Activated effector memory CD4-positive, alpha-beta T cell treated with Interleukin-2 at 50 U/mL for 16 hours (primary cell): ENCODE measurements at places on chromosomes 2 and 18.

GRCh38 chr2:19739256-19739655, 162.5 kb downstream of the TTC32 start:
- DNase-seq = no peak

DNA sequence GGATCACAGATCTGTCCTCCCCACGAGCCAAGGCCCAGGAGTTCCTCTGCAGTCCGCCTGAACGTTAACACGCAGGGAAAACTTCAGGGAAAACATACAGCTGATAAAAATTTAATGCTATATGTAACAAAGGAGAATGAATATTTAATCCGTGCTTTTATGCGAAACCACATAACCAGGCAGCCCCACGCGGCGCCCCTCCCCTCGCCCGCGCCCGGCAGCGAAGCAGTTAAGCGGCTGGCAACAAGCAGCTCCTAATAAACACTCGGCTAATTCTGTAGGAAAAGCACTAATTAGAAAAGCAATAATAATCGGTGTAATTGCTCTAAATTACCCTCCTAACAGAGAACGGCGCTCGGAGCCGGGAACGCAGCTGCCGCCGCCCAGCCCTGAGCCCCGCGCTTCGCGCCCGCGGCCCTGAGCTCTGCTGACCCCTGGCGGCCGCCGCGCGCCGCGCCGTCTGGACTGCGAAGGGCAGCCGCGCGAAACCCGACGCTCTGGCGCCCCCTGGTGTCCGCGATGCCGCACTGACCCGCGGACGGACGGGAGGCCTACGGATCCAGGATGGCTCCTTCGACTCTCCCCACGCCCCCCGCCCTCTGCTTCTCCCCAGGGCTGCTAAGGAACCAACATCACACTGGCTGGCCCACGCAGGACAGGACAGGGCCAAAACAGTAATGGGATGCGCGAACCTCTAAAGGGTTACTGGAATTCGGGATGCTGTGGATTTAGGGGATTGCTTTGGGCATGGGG, 181.4 kb downstream of the SMAD2 start:
- DNase-seq = peak; percentile 76

DNA sequence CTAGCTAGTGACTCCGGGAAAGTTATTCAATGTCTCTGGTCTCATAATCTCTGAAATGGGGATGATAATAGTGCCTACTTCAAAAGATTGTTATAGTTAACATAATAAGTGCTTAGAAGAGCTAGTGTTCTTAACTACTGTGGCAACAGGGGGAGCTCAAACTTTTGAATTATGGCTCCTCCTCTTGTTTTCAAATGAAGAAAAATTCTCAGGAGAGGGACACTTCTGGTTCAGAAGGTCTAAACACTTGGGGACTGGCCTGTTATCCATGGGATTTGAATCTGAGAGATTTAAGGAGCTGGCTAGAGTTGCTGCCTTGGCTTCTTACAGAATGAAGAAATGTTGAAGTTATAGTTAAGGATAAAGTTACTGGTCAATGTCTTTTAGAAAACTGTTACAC, 92.2 kb upstream of the ITGB6 start:
- DNase-seq = no peak

- no peak for DNase-seq
These were observed 245.5 kb upstream of the HS6ST1 start for GRCh38 chr2:128564131-128564530.

DNA sequence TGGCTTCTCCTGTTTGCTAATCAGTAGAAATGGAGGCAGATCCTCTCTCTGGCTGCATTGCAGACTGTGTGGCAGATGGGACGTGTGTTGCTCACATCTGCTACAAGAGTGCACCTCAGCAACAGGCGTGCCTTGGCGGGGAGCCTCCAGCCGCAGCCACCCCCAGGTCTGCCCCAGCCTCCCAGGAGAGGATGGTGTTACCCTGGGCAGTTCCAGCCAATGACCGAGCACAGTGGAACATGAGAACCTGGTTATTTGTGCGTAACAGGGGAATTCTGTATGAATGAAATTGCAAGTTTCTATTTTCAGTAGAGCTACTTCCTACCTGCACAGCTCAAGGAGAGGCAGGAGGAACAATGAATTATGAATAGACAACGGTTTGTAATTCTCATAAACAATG, 130.6 kb upstream of the CBLN2 start:
- no peak for DNase-seq

DNA sequence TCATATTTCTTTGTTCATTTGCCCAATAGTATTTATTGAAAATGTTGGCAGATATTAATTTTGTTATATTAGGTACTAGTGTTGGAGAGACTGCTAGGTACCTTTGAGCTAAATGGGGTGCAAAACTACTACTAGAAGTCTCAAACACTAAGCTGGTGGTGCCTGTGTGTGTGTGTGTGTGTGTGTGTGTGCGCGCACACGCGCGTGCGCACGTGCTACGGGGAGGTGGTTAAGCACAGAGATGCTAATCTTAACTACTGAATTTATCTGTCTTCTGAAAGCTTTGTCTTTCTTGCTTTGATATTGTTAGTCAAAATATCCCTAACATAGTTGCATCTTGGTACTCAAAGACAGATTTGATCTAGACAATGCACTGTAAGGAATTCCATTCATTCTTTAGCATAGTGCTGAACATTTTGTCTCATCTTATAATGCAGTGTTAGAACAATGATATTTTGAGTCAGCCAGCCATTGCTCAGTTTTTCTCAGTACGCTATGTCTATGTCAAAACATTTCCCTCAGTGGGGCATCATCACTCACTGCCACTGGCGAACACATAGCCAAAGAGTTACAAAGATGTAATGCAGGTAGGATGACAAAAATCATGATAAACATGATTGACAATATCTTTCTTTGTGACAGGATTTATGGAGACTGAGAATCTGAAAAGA, 396.0 kb upstream of the RGPD4 start:
- no peak for DNase-seq

- DNase-seq = no peak
These were observed 173.5 kb upstream of the FN1 start for GRCh38 chr2:215609089-215610032.

DNA sequence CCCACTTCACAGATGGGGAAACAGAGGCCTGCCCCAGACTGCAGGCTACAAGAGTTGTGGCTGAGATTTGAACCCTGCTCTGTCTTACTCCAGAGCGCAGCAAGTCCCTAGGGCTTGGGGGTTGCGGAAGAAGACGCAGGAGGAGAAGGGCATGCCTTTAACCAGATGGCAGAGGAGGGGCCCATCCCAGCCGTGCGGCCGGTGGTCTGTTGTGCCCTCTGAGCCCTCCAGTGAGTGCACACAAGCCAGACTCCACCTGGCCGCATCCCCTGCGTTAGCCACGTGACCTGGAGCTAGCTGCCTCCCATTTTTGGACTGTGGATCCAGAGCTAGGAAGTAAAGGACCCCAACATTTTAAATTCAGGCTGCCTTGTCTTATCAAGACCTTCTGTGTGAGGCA, 2.8 kb downstream of the KCNIP3 start:
- DNase-seq = no peak

DNA sequence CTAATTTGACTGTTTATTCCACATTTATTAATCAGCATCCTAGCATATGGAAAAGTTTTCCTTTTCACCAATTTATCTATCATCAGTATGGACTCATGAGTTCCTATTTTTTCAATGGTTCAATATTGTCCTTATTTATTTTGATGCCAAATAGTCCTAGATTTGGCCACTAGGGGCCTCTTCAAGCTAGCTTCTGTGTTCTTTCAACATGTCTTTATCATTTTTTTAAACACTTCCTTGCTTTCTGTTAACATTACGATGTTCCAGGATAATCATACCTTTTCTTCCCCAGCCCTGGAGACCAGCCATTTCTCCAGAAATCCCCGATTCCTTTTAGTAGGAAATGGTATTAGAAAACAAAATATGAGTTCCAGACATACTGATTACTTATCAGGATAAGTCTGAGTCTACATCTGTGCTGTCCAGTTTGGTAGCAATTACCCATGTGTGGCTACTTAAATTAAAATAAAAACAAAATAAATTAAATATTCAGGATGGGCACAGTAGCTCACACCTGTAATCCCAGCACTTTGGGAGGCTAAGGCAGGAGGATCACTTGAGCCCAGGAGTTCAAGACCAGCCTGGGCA, 70.6 kb downstream of the RPE start:
- no peak for DNase-seq

- DNase-seq = no peak
These were observed 176.6 kb downstream of the GFPT1 start for GRCh38 chr2:69210385-69210784.

GRCh38 chr2:172350839-172351479, 76.4 kb upstream of the ITGA6 start:
- DNase-seq = no peak

GRCh38 chr2:28471701-28472236, 24.1 kb upstream of the PLB1 start:
- no peak for DNase-seq

- DNase-seq = no peak
These were observed 38.8 kb downstream of the APLF start for GRCh38 chr2:68506170-68506569.

DNA sequence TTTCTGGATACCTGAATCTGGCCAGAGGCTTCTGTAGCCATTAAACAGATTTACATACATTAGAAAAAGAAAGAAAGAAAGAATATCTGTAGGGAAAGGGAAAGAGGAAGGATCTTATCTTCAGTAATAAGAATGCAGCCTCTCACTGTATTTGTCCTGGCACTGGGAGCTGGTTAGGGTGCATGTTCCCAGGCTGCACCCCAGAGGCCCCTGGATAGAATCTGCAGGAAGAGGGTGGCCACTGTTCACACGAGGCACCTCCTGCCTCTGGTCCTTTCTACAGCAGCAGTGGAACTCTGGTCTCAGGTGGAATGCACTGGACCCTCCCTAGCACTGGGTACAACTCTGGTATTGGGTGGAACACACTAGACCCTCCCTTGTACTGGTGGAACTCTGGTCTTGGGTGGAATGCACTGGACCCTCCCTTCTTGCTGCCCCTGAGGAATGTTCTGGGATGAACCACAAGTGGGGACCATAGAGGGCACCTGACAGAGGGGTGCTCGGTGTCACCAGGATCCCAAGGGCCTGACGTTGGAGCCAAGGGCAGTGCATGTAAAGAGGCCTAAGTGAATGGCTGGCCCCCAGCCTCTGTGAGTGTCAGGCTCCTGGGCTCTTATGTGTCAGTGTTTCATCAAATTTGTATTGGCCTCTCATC, 27.4 kb upstream of the PXDN start:
- DNase-seq = no peak

GRCh38 chr2:37459095-37459981, 114.9 kb downstream of the QPCT start:
- no peak for DNase-seq

DNA sequence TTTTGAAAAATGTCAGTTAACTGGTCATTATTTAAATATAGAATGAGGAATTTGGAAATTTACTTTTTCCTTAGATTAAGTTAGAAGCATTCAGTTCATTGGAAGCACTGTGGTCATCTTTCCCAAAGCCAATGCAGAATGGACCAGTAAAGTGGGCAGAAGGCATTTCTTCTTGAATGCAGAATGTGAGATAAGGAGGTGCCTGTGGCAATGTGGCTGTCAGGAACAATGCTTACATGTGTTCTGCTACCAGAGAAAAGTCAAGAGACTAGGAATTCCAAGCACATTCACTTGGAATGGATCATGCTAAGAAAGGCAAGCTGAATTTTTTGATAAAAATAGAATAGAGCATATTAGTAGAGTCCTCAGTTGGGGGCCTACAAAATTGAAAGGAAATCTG, 295.0 kb upstream of the KCNH7 start:
- DNase-seq = no peak

GRCh38 chr2:86616502-86616901, 7.2 kb downstream of the RNF103 start:
- DNase-seq = no peak

DNA sequence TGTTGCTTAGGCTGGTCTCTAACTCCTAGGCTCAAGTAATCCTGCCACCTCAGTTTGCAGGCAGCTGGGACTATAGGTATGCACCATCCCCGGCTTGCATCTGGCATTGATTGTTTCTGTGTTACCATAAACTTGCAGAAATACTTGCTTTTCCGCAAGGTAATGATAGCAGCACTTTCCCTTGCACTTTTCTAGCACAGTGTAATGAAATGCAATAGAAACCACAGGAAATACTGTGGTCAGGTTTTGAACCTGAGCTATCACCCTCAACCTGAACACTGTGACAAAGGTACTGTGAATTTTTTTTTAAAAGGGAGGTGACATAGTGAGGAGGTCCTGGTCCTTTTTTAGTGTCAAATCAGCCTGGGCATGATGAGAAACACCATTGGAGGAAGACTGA, 38.3 kb downstream of the DHRS9 start:
- DNase-seq = peak; percentile 5

DNA sequence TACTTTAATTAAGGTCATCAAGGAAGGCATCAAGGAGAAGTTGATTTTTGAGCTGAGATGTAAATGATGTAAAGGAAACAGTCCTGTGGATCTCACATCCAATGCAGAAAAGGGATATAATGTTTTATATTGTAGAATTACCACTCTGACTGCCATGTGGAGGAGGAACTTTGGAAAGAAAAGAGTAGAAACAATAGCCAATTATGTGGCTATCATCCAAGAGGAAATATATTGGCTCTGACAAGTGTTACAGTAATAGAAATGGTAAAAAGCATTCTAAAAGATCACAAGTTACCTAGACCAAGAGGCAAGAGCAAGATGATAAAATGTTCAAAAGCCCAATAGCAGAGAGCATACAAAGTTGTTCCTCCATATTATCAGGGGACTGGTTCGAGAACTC, 26.8 kb downstream of the BARD1 start:
- no peak for DNase-seq

- no peak for DNase-seq
These were observed 154.2 kb upstream of the DLX2 start for GRCh38 chr2:172256886-172257285.

DNA sequence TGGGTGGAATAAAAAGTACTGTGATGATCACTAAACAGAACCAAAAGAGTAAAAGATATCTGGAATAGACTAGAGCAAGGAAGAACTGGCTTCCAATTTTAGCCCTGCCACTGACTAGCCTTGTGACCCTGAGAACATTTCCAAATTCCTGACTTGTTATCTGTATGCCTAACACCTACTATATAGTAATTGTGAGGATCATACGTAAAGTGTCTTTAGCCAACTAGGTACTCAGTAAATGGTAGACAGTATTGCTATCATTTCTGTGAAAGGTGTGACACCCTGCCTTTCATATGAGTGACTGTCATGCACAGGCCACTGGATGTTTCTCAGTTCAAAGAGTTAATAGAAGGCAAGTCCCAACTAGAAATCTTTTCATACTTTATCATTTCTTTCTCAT, 29.8 kb downstream of the CYTIP start:
- no peak for DNase-seq

GRCh38 chr2:157901325-157901724, 25.2 kb upstream of the ACVR1 start:
- no peak for DNase-seq
